AG04449 (cell line): ENCODE measurements at places on chromosomes 3 and 15.

GRCh38 chr3:187987924-187988323 is 166.0 kb upstream of the LPP start:
- DNase-seq = no peak

- no peak for DNase-seq
Observed at GRCh38 chr3:177981576-177981975, 554.7 kb upstream of the KCNMB2 start.

DNA sequence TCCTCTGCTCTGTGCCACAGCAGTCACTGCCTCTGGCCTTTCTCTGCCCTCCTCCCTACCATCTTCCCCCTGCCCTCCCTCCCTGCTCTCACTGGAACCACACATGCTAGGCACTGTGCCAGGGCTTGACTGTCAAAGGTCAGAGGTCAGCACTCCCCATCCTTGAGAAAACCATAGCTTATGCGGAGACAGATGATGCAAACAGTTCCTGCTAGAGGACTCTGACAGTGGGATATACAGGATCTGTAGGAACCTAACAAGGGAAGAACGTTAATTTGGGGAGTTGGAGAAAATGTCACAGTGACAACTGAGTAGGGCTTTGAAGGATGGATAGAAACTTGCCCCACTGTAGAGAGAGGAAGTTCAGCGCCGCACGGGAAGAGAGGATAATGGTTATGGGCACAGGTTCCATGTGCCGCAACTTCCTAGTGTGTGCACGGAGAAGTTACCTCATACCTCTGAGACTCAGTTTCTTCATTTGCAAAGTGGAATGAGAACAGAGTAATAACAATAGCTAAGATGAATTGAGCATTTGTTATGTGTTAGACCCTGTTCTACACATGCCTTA is 29.3 kb upstream of the XYLB start:
- DNase-seq = no peak

DNA sequence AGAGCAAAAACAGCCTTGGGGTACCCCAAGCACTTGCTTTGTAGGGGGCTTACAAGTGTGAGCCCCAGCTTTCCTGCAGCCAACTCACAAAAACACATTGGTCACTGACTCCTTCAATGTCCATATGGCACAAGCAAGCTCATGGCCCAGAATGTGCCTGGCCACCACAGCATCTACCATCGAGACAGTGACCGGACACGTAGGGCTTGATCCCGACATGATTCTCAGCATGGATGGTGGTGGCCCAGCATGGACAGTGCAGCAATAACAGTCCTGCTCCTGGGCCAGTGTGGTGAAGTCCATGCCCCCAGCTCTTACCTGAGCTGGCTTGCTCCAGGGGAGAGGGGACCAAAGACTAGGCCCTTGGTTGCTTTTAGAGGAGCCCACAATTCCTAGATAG is 6.0 kb downstream of the UNC45A start:
- DNase-seq = no peak

- DNase-seq = no peak
Observed at GRCh38 chr3:127809611-127810010, 12.7 kb downstream of the MGLL start.

DNA sequence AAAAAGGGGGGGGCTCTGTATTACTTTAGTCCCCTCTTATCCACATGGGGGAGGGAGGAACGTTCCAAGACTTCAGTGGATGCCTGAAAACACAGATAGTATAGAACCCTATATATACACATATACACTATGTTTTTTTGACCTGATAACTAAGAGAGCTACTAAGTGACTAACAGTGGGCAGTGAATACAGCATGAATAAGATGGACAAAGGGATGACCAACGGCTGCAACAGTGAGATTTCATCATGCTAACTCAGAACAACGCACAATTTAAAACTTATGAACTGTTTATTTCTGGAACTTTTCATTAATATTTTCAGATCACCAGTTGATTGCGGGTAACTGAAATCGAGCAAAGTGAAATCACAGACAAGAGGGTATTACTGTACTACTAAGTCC is 7.3 kb downstream of the DCUN1D1 start:
- DNase-seq = no peak

GRCh38 chr3:13654330-13655060 is 105.6 kb downstream of the FBLN2 start:
- DNase-seq = no peak

DNA sequence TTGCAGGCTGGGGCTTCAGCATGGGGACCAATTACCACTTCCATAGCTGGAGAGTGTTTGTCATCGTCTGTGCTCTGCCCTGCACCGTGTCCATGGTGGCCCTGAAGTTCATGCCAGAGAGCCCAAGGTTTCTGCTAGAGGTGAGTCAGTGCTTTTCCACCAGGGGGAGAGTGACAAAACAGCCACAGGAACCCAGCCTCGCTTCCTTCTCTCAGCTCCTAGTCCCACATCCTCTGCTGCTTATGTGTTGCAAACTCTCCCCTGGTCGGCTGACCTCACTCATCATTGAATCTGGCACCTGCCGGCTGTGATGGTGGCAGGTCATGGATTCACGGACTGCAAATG is 158.3 kb downstream of the SV2B start:
- DNase-seq = no peak

GRCh38 chr3:185049710-185050109 is 103.2 kb downstream of the C3orf70 start:
- no peak for DNase-seq

- no peak for DNase-seq
Observed at GRCh38 chr3:184578822-184579221, 17.2 kb downstream of the EPHB3 start.

- no peak for DNase-seq
Observed at GRCh38 chr3:36124118-36124796, 256.0 kb upstream of the STAC start.

- no peak for DNase-seq
Observed at GRCh38 chr15:31499953-31500765, 173.5 kb downstream of the KLF13 start.

- no peak for DNase-seq
Observed at GRCh38 chr3:29385046-29385830, 104.4 kb downstream of the RBMS3 start.

GRCh38 chr15:48915861-48916260 is 37.9 kb downstream of the EID1 start:
- DNase-seq = no peak

DNA sequence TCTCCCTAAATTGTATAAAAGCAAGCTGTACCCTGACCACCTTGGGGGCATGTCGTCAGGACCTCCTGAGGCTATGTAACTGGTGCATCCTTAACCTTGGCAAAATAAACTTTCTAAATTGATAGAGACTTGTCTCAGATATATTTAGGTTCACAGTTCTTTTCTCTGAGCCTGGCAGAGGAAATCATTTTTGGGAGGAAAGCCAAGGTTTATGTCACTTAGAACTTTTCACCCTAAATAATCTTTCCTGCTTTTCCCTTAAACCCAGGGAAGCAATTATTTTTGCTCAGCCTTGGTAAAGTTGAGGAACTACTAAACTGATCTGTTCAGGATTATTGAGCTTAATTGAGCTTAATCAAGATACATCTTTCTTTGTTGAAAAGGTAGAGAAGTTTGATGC is 608.9 kb downstream of the PDCD6IP start:
- DNase-seq = no peak

- DNase-seq = no peak
Observed at GRCh38 chr3:34312684-34313083, 514.3 kb downstream of the PDCD6IP start.

DNA sequence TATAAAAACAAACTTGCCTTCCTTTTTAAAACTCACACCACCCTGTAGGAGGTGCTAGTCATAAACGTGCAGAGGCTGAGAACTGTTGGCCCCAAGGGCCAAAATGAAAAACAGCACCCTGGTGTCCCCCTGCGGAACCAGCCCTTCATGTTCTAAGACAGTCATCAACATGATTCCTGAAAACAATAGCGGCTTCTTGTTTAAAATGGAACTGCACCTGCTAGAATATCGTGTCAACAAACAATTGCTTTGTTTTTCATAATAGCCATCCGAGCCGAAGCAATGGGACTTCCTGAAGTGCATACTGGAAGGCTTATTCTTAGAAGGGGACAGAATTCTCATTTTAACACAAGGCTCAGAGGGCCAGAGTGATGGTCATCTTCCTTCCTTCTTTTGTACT is 43.7 kb downstream of the MECOM start:
- DNase-seq = no peak

DNA sequence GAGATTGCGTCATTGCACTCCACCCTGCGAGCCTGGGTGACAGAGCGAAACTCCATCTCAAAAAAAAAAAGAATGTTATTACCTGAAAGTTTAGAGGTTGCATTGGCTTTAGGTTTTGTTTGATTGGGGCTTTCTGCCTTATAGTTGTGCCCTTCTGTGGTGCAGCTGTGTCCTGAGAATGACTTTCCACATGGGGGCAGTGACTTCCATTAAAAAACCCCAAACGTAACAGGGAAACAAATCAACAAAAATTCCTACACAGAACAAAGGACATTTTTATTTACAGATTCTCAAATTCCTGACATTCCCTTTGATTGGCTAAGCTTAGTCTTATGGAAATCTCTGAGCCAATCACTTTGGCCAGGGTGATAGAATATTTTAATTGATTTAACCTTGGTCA is 154.1 kb upstream of the GPR149 start:
- no peak for DNase-seq

DNA sequence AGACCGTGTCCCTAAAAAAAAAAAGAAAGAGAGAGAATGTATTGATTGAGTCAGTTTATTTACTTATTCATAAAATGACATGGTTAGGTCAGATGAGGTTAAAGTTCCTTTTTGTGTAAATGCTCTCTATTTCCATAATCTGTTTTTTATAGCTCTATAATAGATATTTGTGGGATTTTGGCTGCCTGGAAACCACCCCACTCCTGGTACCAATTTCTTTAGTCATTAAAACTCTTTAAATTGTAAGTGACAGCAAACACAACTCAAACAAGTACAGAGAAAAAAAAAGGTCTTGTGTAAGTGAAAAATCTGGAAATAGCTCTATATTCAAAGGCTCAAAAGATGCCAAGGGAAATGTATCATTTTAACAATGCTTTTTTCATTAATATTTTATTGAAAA is 11.0 kb upstream of the PPP4R2 start:
- no peak for DNase-seq

- no peak for DNase-seq
Observed at GRCh38 chr15:69595009-69595791, 142.6 kb downstream of the RPLP1 start.

DNA sequence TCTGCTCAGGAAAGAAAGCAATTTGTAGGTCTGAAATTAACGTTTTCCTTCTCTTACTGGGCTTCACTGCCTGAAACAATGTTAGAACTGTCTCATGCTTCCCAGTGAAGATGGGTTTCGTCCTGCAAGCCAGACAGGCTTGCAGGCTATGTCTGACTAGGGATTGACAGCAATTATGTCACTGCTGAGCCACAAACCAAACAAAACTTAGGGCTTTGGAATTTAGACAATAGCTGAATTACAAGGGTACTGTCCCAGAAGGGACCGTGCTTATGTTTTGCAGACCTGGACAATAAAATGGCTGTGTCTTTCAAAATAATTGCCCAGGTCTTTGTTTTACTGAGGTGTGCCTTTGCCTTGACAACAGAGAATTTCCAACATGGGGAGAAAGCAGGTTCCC is 46.3 kb upstream of the CCDC80 start:
- no peak for DNase-seq

- DNase-seq = no peak
Observed at GRCh38 chr3:157089455-157090221, 70.3 kb downstream of the CCNL1 start.

- no peak for DNase-seq
Observed at GRCh38 chr3:109125902-109126301, 8.0 kb upstream of the MORC1 start.

GRCh38 chr3:27923349-27924068 is 201.4 kb upstream of the EOMES start:
- no peak for DNase-seq

DNA sequence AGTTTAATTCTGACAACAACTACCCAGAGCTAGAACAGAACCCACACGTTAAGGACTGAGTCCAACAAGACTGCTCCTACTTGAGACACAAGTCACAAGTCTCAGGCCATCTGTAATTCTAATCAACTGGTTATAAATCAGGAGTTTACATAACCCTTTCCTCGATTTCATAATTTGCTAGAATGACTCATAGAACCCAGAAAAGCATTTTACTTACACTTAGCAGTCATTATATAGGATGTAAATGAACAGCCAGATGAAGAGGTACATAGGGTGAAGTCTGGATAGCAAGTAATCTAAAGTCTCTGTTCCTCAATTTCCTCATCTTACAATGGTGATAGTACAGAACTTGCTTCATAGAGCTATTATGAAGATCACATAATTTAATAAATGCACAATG is 1018.2 kb downstream of the DIPK2A start:
- no peak for DNase-seq

DNA sequence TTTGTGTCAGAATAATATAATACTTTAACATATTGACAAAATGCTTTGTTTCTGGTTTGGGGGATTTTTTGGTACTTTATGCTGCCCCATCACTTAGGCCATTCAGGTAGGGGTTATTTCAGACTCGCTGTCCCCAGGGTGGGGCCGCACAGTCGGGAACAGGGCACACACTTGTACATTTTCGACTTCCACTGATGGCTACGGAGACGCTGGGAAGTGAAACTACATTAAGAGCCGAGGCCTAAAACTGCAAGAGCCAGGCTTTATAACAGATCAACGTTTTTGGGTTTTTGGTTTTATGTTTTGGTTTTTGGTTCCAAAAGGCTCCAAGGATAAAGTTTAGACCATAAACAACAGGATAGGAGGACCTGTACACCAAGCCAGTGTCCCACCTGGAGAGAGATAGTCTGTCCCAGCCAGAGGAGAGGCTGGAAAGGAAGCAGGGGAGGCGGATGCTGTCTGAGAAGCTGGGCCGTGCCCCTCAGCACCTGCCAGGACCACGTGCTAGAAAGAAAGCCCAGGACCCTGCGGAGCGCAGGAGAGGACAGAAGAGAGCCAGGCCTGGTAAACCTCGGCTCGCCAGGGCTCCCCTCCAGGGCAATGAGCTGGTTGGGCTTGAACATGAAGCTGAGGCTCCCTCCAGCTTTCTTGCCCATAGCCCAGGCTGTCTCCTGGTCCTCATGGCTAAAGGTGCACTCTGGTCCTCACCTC is 111.7 kb downstream of the CHSY1 start:
- no peak for DNase-seq

DNA sequence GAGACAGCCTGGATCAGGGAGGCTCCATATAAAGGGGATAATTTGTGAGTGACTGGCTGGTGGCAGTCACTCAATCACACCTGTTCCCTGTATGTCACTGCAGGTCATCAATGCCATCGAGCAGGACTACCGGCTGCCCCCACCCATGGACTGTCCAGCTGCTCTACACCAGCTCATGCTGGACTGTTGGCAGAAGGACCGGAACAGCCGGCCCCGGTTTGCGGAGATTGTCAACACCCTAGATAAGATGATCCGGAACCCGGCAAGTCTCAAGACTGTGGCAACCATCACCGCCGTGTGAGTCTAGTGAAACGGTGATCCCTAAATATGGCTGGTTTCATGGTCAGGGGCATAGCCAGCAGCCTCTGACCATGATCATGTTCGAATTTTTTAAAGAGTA is 453.2 kb downstream of the EPHB1 start:
- no peak for DNase-seq

DNA sequence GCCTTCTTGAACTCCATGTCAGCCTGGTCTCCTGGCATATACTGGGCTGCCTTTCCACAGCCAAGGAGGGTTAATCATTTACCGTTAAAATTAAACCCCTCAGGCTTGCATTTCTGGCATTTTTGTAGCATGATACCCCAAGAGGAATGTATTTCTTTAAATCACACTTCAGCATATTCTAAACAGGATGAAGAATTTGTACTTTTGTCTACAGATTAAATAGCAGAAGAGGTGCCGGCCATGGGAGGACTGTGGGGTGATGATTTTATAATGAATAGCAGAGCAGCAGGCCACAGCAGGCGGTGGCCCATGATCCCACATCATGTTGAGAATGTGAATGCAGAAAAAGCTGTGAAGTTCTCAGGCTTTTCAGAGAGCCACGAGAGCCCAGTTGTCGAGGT is 90.2 kb downstream of the ARNT2 start:
- no peak for DNase-seq
